ENCODE measurements at places on chromosomes 16 and 17. TPM values are rescaled to one million over a fixed set of nuclear protein-coding genes. Genes with fewer than 3 reads are reported as not detected.

DNA sequence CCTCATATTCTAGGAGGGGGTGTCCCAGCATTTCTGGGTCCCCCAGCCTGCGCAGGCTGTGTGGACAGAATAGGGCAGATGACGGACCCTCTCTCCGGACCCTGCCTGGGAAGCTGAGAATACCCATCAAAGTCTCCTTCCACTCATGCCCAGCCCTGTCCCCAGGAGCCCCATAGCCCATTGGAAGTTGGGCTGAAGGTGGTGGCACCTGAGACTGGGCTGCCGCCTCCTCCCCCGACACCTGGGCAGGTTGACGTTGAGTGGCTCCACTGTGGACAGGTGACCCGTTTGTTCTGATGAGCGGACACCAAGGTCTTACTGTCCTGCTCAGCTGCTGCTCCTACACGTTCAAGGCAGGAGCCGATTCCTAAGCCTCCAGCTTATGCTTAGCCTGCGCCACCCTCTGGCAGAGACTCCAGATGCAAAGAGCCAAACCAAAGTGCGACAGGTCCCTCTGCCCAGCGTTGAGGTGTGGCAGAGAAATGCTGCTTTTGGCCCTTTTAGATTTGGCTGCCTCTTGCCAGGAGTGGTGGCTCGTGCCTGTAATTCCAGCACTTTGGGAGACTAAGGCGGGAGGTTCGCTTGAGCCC, 11.6 kb downstream of the STH start:
- no peak for ATAC-seq

GRCh38 chr16:23952971-23953300, 117.2 kb downstream of the PRKCB start:
- ATAC-seq: no peak

DNA sequence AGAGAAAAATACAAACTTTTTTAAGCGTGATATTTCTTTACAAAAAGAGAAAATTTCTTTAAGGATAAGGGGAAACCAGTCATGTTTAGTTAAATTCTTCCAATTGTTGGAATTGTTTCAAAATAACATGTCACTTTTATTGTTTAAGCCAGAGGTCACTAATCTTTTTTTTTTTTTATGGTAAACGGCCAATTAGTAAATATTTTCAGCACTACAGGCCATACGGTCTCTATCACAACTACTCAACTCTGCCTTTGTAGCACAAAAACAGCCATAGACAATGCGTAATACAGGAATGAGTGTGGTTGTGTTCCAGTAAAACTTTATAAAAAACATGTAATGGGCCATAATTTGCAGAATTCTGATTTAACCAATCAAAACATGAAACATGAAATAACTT, 401.4 kb downstream of the GRIN2A start:
- no peak for ATAC-seq

DNA sequence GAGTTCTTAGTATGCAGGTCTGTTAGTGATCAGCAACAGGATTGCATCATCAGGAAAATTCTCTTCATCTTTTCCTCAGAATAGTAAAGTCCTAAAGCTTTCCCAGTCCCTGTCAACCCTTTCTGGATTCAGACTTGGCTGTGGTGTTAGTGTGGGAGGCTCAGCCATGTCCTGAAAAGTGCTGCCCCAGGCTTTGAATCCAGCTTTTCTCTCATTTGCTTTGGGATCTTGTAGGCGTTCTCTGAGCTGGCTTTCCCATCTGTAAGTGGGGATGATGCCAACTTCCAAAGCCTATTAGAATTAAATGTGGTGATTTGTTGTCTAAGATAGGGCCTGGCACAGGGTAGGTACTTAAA, 3.0 kb downstream of the ALKBH5 start:
- ATAC-seq: no peak

DNA sequence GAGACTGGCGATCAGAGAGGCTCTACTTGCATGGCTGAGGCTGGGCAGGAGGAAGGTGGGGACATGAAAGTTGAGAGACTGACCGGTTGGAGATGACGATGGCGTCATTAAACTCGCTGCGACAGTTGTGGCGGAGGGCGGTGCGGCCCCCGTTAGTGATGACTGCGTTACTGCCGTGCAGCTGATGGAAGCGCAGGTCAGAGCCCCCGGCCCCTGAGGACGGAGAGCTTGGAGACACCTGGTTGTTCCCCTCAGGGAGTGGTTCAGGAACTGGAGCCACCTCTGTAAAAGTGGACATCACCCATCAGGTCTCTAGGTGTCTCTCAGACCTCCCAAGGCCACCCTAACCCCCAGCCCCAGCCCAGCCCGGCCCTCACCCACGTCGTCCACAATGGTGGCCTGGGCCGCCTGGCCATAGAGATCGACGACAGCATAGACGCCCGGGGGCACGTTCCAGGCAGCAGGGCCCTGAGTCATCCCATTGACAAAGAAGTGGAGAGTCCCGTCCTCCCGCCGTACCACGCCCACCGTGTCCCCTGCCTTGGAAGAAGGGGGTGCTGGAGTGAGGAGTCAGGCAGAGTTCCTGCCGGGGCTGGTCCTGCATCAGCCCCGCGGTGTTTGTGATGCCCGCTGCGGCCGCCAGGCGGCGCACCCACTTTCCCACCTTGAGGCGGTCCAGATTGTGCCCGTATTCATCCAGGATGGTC, 5.3 kb downstream of the NEURL4 start:
- ATAC-seq: peak; percentile 44

The MYH1 gene
- total RNA-seq: not detected

DNA sequence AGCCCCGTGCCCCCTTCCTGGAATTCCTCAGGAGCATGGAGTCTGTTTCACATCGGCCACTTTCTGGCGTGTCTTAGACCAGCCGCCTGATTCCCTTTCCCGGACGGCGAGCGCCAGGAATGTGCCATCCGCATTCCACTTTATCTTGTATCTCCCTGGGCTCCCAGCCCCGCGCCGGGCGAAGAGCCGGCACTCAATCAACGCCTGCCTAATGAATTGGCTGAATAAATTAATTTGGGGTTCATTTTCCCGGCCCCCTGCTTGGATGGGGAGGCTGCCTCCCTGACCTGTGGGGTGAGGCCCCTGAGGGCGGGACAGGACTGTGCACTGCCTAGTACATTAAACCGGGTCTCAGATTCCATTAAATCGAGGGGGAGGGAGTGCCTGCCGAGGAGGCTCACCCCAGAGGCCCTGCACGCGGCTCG, 282.3 kb upstream of the TNRC6C start:
- ATAC-seq: peak; percentile 43

- ATAC-seq: no peak
Observed at GRCh38 chr16:76729525-76729924, 452.3 kb downstream of the CNTNAP4 start.
